ENCODE measurements at places on chromosomes 11 and 22.

DNA sequence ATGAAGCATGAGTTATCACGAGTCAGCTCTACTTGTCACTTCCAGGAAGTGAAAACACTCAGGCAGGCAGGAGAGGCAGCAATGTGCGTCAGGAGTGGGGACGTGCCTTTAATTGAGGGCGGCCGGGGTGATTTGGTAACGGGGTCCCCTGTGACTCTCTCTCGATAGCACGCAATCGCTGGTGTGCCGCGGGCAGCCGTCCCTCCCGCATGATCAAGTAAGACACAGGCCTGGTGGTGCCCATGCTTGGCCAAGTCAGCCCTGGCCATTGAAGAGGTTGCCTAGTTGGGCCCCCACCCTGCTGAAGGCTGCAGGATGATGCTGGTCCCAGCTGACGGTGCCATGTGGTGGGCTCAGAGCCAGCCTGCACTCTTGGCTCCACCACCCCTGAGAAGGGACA lies 29.7 kb downstream of the CACNG2 start:
- DNase-seq = no peak

DNA sequence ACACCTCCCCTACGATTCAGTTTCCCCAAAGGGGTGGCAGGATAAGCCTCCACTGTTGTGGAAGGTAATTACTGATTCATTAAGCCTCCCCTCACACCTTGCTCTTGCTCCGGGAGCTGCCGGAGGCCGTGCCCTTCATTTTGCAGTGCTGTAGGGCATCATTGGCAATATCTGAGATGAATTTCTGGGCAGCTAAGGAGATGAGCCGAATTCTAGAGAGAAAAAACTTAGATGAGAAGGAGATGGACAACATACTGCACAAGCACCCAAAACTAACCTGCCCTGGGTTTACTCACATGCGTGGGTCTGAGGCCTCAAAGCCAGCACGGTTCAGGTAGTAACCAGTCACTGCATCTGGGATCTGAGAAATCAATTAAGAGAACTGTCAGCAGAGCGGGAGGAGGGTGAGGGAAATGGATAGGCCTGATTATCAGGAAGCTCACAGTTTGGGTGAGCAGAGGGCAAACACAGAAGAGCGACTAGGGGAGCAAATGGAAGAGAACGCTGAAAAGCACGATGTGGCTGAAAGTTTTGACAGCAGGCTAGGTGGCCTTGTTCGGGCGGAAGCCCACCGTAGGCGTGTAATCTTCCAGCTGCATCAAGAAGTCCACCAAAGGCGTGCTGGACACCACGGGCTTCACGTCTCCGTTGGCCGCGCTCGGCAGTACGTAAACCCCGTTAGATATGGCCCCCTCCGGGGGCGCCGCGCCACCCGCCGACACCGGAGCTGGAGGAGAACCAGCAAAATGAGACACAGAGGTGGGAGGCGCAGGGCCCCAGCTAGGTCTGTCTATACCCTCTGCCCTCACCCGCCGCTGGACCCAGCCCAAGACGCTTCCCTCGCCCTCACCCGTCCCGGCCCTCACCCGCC lies 689 bp downstream of the TAF10 start:
- no peak for DNase-seq

GRCh38 chr22:36728505-36728904 lies 25.0 kb upstream of the CACNG2 start:
- DNase-seq = no peak

- no peak for DNase-seq
Measured at GRCh38 chr11:30128269-30128932, 102.4 kb upstream of the FSHB start.

- DNase-seq = no peak
Measured at GRCh38 chr11:80466570-80466969, 1025.7 kb upstream of the TENM4 start.

DNA sequence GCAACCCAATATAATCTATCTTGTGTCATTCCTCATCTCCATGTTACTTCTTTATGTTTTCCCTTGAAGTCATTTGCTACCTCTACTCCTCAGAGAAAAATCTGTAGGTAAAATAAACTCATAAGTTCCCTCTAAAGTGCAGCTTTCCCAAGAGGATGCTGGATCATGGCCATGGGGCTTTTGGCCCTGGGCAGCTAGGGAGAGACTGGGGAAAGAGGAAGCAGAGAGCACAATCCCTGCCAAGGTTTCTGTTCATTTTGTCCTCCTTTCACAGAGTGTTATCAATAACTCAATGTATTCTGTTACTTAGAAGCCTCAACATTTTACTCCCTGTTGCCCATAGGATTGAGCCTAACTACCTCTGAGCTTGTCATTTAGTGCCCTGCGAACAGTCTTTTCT lies 9.0 kb downstream of the RNF121 start:
- DNase-seq = no peak

GRCh38 chr11:47004595-47005033 lies 68.1 kb downstream of the CSTPP1 start:
- DNase-seq = no peak

DNA sequence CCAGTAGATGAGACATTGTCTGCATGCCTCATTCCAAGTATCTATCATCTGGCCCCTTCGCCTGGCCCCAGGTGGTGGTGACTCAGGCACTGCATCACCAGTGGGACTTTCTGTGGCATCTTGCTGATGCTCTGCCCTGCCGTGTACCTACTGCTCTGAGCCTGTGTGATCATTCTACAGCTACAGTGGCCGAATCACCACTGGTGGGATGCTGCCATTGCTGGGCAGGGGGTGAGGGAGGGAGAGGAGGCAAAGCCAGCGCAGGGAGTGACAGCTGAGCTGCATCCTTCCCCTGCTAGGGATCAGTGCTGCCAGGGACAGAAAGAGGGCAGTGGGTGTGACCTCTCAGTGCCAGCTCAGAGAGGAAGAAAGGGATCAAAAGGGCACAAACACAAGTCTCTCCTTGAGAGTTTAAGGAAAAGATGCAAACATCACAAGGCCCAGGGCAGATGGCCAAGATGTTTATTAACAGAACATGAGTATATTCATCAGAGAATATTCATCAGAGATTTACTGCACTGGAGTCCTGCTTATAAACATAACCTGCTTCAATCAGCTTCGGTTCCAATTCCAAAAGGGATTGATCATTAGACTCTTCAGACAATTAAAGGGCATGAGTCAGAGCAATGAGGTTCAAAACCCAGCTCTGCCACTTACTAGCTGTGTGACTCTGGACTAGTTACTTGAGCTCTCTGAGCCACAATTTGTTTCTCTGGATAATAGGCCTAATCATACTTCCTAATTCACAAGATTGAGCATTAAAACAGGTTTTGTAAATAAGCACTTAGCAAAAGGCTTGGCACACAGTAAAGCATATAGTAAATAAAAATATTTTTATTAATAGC lies 109.8 kb downstream of the NAT10 start:
- DNase-seq = no peak

DNA sequence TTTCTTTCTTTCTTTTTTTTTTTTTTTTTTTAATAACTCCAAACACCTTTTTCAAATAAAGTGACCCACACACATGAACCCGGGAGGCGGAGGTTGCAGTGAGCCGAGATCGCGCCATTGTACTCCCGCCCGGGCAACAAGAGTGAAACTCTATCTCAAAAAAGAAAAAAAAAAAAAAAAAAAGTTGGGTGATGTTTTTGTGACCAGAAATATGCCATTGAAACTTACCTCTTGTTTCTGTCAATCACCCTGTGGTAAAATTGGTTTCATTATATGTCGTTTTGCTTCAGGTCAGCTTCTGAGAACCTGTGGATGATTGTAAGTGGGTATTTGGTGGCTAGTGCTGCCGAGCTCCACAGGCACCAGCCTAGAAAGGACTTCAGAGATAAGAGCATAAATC lies 238.8 kb downstream of the TBC1D22A start:
- no peak for DNase-seq

GRCh38 chr11:43547430-43547831 lies 133.1 kb upstream of the HSD17B12 start:
- no peak for DNase-seq

- DNase-seq = no peak
Measured at GRCh38 chr11:100512475-100512874, 174.6 kb upstream of the ARHGAP42 start.

GRCh38 chr22:49963647-49964026 lies 3.1 kb downstream of the PIM3 start:
- DNase-seq = no peak

DNA sequence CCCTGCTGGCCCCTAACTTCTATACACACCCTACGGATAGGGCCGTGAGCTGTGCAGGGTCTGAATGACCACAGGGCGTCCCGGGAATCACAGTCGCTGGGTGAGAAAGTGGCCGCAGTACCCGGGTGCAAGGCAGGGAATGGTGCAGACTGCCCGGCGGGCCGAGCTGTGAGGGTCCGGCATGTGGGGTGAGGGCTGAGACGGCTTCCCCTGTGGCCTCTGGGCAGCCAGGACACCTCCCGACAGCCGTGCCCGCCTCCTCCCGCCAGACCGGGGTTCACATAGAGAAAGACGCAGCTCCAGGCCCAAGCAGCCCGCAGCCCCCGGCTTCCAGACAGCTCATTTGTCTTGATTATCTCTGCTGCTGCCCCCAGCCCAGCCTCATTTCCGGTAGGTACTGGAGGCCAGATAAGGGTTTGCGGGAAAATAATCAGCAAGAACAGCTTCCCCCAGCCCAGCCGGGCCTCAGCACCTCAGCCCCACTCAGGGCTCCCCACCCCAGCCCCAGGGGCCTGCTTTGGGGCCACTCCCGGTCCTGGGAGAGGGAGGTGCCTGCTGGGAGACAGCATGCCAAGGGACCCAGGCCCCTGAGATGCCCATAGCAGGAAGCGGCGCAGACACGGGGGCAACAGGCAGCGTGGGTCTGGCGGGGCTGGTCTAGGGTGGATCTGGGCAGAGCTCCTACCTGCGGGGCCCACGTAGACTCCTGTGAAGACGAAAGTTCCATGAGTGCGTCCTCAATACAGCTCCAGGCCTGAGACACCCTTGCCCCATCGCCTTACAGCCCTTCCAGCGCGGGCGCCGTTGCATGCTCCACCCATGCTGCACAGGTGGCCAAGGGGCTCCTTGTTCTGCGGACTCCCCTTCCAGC lies 123.1 kb downstream of the BRD1 start:
- DNase-seq = no peak

DNA sequence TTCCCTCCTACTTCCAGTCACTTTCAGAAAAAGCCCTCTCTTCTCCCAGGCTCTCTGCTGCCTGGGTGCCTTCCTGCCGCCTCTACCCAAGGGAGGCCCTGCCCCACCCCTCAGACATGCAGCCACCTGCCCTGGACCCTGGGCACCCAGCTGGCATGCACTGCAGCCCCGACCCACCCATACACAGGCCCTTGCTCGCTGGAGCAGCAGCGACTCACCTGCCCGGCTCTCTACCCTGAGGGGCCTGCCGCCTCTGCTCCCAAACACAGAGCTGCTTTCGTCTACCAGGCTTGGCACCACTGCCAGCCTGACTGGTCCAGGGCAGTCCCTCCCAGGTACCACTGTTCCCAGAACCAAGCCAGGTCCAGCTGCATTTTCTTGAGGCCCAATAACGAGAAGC lies 1.2 kb upstream of the TSSK2 start:
- DNase-seq = no peak

GRCh38 chr11:46306296-46306853 lies 28.9 kb downstream of the CREB3L1 start:
- DNase-seq = no peak

GRCh38 chr11:44780940-44781631 lies 54.3 kb downstream of the TSPAN18 start:
- no peak for DNase-seq

GRCh38 chr11:95883381-95883780 lies 40.5 kb downstream of the MTMR2 start:
- no peak for DNase-seq

DNA sequence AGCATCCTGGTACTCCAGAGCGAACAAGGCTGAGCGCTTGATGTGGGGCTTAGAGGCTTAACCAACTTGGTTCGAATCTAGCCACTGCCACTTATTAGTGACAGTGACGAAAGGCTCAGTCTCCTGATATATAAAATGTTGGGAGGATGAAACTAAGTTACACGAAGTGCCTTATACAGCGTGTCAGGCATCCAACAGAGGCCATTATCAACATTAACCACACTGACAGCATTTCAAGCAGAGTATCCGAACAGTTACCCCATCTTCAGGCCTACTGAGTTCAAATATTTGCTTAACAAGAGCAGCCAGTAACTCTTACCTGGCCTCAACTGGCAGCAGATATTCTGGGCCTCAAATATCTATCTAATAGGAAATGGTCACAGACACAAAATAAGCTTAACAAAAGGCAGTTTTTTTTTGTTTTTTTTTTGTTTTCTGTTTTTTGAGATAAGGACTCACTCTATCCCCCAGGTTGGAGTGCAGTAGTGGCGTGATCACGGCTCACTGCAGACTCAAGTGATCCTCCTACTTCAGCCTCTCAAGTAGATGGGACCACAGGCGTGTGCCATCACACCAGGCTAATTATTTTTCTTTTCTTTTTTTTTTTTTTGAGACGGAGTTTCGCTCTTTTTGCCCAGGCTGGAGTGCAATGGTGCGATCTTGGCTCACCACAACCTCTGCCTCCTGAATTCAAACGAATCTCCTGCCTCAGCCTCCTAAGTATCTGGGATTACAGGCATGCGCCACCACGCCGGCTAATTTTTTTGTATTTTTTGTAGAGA lies 2.9 kb downstream of the SERPIND1 start:
- DNase-seq = no peak

DNA sequence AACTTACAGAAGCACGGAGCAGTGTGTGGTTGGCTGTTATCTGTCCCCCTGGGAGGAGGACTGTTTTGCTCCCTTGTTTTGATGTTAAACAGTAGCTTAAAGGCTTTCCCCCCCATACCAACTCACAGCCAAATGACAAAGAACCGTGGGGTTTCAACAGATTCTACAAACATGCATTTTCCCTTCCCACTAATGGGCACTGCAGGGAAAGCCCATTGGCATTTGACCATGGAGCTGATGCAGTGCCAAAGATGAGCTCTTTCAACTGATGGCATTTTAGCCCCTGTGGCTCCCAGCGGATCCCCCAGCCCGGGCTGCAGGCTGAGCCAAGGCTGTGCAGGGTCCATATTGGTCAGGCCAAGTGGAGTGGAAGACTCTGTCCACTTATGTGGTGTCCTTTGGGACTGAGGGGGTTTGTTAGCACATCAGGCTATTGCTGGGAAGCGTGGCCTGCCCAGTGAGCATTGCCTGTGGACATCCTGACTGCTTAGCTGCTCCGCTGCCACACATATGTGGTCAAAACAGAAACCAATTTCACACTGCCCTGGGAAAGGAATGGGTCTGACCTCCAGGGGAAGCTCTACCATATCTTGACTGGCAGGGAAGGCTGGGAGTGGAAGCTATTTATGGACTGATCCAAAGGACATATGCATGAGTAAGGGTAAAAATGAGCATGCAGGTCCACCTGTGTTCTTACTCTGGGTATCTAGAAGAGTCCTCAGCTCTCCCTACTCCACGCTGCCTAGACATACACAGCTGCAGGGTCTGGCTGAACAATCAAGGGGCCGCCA lies 116.4 kb upstream of the PARVA start:
- no peak for DNase-seq
